SJCRH30 (cell line): ENCODE measurements at places on chromosomes 1 and 21. TPM values are rescaled to one million over a fixed set of nuclear protein-coding genes. Genes with fewer than 3 reads are reported as not detected.
A peak's percentile ranks its signal among the peaks of the same experiment; 100 is the strongest.

DNA sequence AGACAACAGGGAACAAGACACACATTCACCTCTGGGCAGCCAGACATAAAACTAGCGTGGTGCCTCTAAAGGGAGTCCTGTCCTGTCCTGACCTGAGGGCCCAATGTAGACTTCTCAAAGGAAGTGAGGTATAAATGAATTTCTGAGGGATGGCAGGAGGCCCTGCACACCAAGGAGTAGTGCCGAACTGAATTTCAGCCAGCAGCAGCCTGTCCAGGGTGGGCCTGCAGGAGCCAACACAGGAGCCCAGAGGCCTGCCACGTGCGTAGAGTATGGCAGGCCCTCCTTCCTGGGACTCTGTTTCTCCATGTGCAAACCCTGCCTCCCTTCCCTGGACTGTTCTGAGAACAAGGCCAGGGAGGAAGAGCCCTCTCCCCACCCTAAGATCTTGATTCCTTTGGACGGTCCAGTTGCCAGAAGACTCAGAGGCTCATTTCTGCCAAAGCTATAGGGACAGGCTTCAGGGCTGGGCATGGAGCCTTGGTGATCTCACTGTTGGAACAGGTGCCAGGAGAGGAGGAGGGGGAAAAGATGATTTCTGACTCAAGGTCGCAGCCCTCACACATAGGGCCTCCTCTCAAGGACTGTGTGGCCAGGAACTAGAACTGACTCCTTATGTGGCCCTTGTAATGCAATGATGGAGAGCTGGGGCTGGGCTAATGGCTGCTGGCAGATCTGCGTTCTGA lies 1.8 kb upstream of the FABP3 start:
- DNase-seq = peak; percentile 55

GRCh38 chr1:175073061-175073460 lies 5.4 kb downstream of the TNN start:
- DNase-seq = no peak

- DNase-seq = no peak
Observed at GRCh38 chr1:53498555-53499131, 39.4 kb downstream of the DMRTB1 start.

Gene ABCA4
- total RNA-seq = 0.08 TPM in 2 replicates

GRCh38 chr1:244963231-244963826 lies 99.0 kb upstream of the HNRNPU start:
- no peak for DNase-seq

- DNase-seq = no peak
Observed at GRCh38 chr1:225451340-225451739, 23.5 kb upstream of the LBR start.

Gene GNL2
- total RNA-seq = 115 and 119 TPM in 2 replicates

GRCh38 chr1:210259561-210259960 lies 27.0 kb downstream of the SERTAD4 start:
- DNase-seq = no peak
